ENCODE measurements at places on chromosomes 11 and 22.
A peak's percentile ranks its signal among the peaks of the same experiment; 100 is the strongest.

- no peak for DNase-seq
These were observed 23.6 kb downstream of the JRKL start for GRCh38 chr11:96413408-96413807.

DNA sequence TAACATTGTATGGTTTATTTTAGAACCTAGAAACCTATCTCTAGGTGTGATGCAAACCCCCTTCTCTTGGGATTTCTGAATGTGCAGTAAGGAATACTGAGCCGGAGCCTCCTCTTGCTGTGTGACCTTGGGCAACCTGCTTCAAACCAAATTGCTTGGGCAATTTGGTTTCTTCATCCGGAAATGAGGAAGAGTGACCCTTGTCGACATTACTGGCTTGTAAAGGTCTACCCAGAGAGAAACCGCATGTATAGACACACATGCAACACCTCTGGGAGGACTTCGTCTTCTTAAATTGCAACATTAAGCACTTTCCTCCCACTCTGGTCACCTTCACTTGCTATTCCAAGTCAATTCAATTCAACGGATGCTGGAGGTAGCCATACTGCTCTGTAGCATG lies 19.6 kb upstream of the TP53I11 start:
- no peak for DNase-seq

GRCh38 chr11:8060801-8061554 lies 20.0 kb upstream of the TUB start:
- DNase-seq, result peak; percentile 49

GRCh38 chr11:126793596-126793995 lies 207.0 kb downstream of the KIRREL3 start:
- DNase-seq, result no peak

DNA sequence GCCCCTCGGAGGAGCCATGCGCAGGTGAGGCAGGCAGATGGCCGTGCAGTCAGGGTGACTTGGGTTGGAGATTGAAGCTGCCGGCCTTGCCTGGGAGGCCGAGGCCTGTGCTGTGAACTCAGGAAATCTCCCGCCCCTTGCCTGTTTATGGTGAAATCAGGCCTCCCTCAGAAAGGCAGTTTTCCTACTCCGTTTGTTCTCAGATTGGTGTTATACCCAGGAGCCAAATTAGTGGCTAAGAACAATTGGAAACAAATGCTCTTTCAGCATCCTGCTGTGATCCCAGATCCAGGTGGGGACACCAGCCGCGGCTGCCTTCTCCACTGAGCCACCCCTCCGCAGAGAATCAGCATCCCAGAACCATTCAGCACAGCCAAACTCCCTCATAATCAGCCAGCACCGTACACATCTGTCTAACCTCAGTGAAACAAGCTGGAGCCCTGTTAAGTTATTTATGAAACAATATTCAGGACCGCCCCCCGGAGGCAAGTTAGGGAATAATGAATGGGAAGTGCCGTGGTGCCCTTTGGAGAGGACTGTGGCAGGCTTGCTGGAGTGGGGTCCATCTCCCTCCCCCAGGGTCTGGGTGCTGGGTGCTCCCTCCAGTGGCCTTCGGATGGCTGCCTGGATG lies 60.0 kb downstream of the PKNOX2 start:
- no peak for DNase-seq

DNA sequence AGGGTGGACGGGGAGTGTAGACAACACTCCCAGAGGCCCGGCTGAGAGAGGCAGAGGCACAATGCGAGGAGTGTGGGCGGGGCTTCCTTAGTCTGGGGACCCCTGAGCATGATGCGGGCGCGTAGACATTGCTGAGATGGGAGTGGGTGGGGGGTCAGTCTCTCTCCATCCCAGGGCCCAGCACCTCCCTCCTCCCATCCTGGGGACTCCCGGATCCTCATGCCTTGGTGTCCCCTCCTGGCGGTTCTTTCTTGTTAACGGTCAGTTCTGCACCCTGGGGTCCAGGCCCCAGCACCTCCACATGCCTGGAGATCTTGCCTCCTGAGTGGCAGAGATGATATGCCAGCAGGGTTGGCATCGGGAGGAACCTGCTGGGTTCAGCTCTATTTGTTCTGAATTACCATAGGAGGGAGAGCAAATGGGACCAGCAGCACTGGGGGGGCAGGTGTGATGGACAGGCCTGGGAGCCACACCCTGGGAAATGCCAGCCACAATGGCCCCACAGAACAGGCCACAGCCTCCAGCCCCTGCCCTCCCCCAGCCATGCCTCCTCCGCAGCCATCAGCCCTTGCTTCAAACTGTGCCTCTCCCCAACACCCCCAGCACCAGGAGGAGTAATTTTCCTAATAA lies 55.7 kb downstream of the RTL6 start:
- no peak for DNase-seq

DNA sequence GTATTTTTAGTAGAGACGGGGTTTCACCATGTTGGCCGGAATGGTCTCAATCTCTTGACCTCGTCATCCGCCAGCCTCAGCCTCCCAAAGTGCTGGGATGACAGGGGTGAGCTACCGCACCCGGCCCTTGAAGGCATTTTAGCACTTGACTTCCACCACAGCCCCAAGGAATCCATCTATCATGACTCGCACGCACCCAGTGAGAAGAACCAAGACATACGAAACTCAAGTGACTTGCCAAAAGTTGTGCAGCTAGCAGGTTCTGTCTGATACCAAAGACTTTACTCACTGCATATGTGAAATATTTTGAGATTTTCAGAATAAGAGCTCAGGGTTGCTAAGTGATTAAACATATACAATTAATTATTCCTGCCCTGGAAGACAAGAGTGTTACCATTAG lies 21.0 kb downstream of the FLI1 start:
- peak; percentile 76 for DNase-seq

GRCh38 chr11:12430954-12431595 lies 53.7 kb downstream of the PARVA start:
- DNase-seq, result peak; percentile 68

DNA sequence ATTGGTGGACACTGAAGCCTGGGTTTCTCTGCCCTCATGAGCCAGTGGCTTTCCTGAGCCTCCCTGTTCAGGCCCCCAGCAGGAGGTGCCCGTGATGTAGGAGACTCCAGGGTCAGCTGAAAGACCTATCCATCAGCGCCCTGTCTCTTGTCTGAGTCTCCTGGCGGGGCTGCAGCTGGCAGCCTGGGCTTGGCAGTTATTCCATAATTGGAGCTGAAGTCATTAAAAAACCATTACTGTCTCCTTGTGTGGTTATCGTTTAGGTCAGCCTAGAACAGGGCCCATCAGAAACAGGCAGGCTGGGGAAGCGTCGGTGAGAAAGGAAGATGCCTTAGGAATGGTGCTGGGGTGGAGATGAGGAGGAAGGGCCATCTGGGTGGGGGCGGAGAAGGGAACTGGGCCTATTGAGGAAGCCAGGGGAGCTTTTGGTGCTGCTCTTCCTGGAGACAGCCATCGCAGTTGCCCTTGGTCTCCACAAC lies 5.0 kb downstream of the TUB start:
- peak; percentile 44 for DNase-seq

DNA sequence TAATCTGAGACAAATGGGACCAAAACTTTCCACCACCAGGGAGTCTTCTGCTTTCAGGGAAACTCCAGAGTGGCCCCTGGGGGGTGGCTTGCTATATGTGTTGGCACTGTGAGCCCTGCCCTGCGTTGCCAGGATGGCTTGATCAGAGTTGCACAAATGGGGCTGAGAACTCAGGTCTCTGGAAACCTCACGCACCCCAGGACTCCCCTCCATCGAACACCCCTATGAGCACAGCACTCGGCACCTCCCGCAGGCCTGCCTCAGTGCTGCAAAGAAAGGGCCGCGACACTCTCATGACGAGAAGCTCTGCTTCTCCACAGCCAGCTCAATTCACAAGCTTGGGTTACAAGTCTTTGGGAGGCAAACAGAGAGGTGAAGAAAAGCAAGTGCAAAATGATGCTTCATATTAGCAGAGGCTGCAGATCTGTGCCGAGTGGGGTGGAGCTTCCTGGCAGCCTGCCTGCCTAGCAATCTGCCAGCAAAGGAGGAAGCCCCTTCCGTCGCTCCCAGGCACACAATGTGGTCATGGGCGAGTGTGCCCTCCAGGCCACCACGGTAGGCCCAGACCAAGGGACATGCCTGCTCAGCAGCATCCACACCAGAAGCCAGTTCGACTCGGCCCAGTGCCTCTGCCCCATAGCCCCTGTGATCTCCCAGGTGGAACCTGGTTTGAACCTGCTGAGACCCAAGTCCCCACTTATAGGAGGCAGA lies 55.7 kb downstream of the MYH9 start:
- DNase-seq, result peak; percentile 84

DNA sequence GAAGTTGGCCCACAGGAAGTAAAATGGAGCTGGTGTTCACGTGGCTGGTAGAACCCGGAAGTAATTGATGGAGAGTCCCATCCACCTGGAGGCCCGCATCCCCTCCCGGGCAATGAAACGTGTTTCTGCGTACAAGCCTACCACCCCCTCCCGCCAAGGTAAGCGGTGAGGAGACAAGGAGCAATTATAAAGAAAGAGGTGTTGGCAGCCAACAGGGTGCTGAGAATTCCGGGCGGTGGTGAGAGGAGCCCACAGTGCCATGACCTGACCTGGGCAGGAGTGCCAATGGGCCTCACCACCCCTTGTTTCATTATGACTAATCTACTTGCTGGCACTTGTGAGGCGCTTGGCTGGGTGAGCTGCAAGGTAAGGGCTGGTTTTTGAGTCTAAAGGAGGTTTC lies 83.8 kb upstream of the BID start:
- no peak for DNase-seq

DNA sequence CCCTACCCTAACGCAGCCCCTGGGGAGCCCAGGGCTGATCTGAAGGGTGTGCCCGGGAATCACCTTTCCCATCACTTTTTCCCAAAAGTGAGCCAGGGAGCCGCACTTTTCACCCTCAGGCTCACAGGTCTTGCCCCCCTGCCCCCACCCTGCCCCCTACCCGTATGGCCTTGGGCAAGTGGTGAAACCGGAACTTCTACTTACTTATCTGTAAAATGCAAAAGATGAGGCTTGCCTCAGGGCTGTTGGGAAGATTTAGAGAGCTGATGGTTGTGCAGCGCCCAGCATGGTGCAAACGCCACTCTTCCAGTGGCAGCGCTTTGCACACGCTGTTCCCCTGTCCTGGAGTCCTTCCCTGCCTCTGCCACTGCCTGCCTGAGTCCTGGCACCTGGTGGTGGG lies 8.0 kb downstream of the SYT12 start:
- DNase-seq, result no peak

GRCh38 chr11:83951521-83951920 lies 665.4 kb upstream of the CCDC90B start:
- no peak for DNase-seq

Measured in Daoy (cell line).